ENCODE measurements at places on chromosomes 5 and 9.

DNA sequence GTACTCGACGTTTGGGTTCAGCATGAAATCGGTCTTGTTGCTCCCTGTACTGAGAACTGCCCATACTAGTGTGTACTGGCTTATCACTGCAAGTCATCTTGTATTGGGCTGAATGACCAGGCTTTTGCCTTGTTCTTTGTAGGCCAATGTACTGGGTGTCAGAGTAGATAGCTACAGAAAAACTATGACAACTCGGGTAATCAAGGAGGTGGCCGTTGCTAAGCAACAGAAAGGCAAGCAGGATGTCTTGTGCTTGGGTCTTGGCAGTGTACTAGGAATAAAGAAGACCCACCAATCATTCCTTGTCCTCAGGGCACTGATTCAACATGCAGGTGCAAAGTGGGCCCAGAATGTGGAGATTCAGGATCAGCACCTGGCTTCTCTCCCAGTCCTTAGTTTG lies 11.9 kb upstream of the SHISAL2B start:
- no peak for DNase-seq

DNA sequence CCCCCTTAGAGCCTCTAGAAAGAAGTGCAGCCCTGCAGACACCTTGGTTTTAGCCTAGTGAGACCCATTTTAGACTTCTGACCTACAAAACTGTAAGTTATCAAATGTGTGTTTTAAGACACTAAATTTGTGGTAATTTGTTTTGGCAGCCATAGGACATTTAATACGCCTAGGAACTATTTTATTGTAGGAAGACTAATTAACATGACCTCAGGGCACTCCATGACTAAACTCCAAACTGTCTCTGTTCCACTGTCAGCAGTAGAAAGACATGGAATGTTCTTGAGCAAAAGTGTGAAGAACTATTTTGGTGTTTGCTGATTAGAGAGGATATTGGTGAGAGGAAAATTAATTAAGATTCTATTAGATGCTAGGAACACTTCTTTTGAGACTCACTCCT lies 4.1 kb upstream of the APC start:
- DNase-seq, result no peak

DNA sequence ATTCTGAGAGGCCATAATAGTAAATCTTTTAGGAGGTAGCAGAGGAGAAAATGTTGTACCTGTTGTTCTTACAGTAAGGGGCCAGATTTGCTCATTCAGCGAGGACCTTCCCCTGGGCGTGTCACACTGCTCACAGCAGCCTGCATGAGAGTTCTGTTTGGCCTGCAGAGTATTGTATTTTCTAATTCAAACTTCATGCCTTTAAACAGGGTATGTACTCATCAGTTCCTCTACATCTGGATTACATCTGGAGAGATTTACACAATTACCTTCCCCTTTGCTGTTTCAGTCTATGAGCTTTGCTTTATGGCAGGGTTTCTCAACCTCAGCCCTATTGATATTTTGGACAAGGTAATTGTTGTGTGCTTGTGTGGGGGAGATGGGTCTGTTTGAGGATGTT lies 170.9 kb upstream of the STK32A start:
- DNase-seq, result no peak

DNA sequence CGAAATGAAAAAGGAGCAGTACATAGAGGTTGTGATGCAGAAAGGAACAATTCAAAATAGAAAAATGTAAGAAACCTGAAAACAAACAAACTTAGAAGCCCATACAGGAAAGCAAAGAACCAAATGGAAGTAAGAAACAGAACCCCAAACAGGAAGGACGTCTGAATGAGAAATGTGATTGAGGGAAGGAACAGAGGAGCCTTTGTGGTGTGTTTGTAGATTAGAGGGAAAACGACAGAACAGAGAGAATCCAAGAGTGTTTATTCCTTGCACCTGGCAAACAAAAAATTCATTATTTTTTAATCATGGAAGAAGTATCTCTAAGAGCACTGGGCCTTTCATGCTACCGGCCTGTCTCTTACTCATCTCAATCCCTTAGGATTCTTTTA lies 67.8 kb upstream of the ZSWIM6 start:
- DNase-seq, result no peak

DNA sequence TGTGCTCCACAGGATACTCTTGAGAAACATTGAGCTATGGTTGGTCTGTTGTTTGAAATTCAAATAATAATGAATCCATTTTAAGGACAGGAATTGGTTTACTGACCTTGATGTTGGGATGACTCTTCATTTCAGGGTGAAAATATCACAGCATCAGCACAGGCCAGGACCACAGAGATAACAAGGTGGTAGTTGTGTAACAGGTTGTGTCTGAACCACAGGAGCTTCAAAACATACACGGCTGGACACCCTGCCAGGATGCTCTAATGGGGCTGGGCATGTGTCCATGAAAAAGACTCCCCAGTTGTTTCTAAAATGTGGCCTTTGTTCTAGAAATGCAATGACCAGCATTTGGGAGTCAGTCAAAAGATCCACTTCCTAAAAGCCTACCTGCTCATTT lies 69.8 kb downstream of the ACO1 start:
- DNase-seq, result no peak

DNA sequence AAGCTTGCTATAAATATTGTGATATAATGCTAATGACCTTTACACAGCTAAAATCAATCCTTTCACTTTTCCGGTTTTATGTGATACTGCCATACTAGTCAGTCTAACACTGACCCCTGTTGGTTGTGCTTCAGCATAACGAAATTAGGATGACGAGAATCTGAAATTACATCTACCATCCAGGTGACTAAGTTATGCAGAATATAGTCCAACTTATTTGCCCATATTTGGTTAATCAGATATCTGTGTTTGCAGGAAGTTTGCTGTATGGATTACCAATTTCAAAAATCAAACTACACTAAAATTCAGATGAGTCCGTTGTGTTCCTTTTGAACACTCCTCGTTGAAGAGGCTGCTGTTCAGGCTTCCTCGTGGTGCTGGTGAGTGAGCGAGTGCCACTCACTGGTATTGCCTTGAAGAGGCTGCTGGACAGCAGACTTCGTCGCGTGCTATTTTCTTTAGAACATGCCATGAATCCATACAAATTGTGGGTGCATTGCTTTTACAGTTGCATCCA lies 32.5 kb downstream of the TENT4A start:
- no peak for DNase-seq

DNA sequence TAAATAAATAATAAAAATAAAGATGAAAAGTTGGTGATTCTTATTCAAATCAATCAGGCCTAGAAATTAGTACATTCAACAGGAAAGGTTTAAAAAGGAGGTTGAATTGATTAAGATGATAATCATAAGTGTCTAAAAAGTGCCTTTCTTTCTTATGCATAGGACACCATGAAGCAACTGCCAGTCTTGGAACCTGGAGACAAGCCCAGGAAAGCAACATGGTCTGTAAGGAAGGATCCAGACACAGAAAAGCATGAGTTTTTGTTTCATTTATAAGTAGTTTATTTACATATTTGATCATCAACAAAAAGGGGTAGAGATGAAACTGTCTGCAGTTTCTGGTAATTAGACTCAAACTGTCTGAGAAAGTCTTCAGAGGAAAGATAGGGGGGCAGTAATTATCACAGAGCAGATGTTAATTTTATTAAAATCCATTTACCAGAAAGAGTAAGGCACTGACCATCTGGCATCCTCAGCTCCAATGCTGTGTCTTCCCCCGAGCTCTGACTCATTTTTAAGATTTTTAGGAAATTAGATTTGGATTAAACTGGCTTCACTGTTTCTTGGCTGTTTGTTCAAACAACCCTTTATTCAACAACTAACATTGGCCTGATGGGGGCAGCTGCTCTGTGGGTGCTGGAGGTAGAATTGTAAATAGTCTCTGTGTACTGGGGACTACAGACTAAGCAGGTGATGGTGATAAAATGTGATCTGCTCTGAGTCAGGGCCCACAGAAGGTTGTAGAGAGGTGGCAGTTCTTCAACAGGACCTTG lies 2.7 kb downstream of the RABEPK start:
- DNase-seq, result no peak

- DNase-seq, result no peak
Observed at GRCh38 chr5:8070138-8070537, 201.2 kb downstream of the MTRR start.

- DNase-seq, result no peak
Observed at GRCh38 chr5:16690243-16690852, 73.6 kb upstream of the RETREG1 start.

GRCh38 chr5:133252133-133252480 lies 200.3 kb downstream of the HSPA4 start:
- no peak for DNase-seq

- DNase-seq, result no peak
Observed at GRCh38 chr5:32383586-32383985, 61.0 kb downstream of the ZFR start.

- peak; percentile 2 for DNase-seq
Observed at GRCh38 chr9:19102181-19102630, 498 bp downstream of the HAUS6 start.

DNA sequence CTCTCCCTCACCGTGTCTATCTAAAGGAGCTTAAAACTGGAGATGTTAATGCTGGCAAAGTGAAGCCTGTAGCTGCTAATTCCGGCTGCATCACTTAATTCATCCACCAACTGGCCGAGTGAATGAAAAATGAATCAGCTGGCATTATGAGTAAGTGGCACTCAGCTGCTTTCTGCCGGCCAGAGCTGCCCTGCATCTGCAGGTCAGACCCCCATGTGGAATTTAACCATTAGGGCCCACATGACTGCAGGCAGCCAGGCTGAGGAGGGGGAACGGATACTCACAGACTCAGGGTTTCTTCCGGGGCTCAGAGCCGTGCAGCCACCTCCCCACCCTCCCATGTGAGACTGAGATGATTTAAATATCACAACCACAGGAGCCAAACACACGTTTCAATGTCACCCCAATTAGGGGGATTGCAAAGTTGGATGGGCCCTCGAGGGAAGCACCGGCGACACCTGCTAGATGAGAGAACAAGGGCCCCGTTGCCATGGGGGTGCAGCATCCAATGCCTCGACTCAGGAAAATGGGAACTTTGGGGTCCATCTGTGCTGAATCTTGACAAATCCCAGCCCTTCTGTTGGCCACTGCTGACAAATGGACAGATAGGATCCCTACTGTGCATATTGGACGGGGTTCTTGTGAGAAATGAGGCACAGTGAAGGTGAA lies 115.6 kb upstream of the ALDH1B1 start:
- DNase-seq, result no peak

DNA sequence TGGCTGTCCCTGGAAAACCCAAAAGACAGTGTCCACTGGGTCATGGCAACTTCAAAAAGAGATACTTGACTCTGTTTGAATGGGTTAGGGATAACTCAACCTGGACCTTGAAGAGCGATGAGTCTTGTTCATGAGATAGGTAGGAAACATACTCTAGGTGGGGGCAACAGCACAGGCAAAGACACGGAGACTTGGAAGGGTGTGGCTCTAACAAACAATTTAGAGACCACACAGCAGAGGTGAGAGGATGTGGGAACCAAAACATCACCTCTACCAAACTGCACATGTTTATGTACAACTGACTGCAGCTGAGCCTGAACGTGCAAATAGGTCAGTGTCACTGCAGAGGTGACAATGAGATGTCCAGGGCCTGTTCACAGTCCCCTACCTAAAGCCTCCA lies 247.7 kb upstream of the ADRA1B start:
- DNase-seq, result no peak

DNA sequence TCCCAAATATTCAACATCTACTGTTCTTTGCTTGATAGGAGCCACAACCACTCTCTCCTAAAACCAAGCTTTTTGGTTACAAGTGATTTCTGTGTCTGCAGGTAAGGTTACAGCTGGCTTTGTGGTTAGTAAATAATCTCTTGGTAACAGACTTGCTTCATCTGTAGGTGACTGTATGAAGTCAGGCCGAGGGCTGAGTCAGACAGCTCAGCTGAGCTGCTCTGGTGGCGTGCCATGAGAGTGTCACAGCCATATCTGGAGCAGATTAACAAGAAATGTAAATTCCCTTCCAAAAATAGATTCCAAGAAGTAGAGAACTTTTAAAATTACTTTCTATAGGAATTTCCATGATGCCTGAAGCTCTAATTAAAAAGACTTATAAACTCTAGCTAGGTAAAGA lies 23.7 kb upstream of the TAS2R1 start:
- no peak for DNase-seq

- no peak for DNase-seq
Observed at GRCh38 chr5:68200288-68200687, 15.3 kb upstream of the PIK3R1 start.

- DNase-seq, result no peak
Observed at GRCh38 chr9:107158321-107158720, 124.8 kb upstream of the RAD23B start.

- DNase-seq, result no peak
Observed at GRCh38 chr9:134702291-134702690, 60.7 kb downstream of the COL5A1 start.

GRCh38 chr9:82108941-82109340 lies 120.4 kb downstream of the SPATA31D1 start:
- DNase-seq, result no peak

- DNase-seq, result peak; percentile 36
Observed at GRCh38 chr5:68216245-68217046, 890 bp downstream of the PIK3R1 start.

DNA sequence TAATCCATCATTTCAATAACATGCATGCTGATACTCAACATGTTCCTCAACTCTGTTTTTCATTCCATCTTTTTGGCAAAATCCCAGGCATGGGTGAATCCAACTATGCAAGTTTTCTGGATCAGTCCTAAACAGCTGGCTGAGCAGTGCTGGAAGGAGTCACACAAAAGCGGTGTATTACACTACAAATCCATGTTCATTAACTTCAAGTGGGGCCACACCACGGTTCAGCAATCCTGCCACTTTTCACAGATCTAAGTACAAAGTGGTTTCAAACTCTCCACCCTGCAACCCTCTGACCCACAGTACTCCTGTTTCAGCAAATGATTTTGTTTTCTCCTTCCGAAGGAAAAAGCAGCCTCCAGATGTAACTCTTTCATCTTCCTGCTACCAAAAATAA lies 222.5 kb downstream of the EPB41L4A start:
- no peak for DNase-seq

GRCh38 chr9:73265876-73266275 lies 114.2 kb downstream of the ANXA1 start:
- no peak for DNase-seq

DNA sequence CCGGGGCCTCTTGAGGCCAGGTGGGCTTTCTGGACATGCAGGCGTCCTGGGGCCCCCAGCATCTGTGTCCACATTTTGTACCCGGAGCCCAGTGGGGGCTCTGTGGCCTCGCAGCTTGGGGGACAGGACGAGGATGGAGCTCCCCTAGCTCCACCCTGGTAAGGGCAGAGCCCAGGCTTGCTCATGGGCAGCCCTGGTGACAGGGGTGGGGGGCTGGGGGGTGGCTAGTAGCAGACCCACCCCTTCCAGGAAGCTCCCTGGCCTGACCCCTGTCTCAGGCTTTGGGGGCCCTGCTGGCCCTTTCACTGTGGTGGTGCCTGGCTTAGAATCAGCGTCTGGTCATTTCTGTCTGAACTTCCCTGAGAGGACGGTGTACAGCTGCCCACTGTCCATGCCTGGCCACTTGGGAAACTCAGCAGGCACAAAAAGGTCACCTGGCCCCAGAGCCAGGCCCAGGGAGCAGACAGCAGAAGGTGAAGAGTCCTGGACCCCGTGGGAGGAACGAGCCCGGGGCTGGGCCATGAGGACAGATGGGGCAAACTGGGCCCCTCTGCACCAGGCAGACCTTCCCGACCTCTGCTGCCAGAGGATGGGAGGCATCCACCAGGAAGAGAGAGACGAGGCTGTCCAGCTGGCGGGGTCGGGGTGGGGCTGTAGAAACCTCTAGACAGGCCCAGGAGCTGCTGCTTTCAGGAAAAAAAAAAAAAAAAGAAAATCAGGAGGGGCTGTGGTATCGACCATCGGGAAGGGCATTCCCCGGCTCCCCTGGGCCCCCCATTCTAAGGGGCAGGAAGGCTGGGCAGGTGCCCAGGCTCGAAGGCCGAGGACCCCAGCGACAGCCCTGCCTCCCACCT lies 52.8 kb downstream of the EXD3 start:
- no peak for DNase-seq

- no peak for DNase-seq
Observed at GRCh38 chr9:89678396-89679015, 73.7 kb downstream of the GADD45G start.

Measured in stimulated activated CD4-positive, alpha-beta T cell treated with anti-CD3 and anti-CD28 coated beads, Interleukin-12 subunit alpha, Interleukin-12 subunit beta, amount 100 ng/mL, for 24 hours (primary cell).